ENCODE measurements at places on chromosomes 13 and 19.

- DNase-seq: no peak
Observed at GRCh38 chr13:64553411-64554129, 2676.6 kb downstream of the PCDH9 start.

DNA sequence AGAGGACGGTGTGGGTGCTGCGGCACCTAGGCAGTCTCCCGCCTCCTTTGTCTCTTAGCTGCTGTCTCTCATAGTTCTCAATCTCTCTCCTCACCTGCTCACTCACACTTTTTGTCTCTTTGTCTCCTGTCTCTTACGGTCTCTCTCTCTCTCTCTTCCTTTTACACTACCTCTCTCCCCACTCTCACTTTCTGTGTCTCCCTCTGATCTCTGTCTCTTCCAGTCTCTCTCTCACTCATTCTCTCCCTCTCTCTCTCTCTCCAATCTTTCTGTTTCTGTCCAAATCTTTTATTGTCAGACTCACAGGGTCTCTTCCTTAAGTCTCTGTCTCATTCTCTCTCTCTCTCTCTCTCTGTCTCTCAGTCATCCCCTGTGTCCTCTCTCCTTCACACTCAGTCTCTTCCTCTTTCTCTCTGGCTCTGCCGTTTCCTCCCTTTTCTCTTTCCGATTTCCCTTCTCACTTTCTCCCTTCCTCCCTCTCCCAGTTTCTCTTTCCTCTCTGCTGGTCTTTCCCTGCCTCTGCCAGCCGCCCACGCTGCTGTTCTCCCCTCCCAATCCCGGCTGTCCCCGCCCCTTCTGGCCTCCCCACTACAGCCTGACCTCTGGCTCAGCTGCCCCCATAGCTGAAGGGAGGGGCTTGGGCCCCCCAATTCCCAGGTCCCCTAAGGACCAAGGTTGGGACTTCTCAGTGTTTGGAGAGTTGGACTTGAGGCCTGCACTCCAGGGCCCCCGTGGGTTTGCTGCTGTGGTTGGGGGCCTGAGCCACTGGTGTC, at the start of gene PLEKHA4:
TSS of gene PLEKHA4 (minus strand) at position 504 of the 773 bp plus-strand sequence. CDS start 997 bp downstream, outside the sequence.
- peak; percentile 25 for DNase-seq

DNA sequence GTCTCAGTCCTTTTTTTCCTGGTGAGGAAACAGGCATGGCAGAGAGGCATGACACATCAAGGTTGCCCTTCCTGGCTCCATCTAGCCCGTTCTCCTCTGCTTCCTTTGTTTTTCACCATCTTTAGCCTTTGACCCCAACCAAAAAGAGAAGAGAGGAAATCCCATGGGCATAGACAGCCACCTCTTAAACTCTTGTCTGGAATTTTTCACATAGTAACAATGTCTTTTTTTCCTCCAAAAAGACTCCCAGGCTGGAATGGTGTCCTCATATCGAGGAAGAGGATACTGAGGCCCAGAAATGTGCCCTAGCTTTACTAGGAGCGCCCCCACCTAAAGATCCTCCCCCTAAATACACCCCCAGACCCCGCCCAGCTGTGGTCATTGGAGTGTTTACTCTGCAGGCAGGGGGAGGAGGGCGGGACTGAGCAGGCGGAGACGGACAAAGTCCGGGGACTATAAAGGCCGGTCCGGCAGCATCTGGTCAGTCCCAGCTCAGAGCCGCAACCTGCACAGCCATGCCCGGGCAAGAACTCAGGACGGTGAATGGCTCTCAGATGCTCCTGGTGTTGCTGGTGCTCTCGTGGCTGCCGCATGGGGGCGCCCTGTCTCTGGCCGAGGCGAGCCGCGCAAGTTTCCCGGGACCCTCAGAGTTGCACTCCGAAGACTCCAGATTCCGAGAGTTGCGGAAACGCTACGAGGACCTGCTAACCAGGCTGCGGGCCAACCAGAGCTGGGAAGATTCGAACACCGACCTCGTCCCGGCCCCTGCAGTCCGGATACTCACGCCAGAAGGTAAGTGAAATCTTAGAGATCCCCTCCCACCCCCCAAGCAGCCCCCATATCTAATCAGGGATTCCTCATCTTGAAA, at the start of gene GDF15:
TSS of gene GDF15 (plus strand) at position 484 of the 868 bp plus-strand sequence. CDS start at position 516, 32 bp downstream.
- peak; percentile 86 for DNase-seq

- no peak for DNase-seq
Observed at GRCh38 chr13:103466761-103467160, 400.5 kb upstream of the SLC10A2 start.

GRCh38 chr19:49863935-49864320, 3.4 kb downstream of the PNKP start:
- no peak for DNase-seq

GRCh38 chr13:75256922-75257321, 225.0 kb downstream of the TBC1D4 start:
- DNase-seq: no peak

DNA sequence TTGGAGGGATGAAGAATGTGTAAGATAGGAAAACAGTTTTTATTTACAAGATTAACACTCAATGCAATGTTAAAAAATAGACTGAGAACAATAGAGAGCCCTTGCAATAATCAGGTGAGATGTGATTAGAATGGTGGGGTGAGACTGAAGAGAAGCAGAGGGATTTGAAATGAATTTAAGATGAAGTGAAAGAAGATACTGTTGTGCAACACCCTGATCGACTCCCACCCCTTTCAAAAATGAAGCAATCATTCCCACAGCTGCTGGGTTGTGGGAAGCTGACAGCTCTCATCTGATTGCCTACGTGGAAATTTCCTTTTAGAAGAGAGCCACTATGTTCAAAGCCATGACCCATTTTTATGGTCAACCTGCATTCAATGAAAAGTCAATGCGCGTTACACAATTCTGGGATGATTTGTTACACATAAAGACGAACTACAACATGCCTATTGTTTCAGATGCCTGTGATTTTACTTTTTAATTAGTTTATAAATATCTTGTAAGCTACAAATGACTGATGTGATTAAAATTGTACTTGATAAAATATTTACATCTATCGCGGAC, 1374.8 kb downstream of the PCDH9 start:
- no peak for DNase-seq

DNA sequence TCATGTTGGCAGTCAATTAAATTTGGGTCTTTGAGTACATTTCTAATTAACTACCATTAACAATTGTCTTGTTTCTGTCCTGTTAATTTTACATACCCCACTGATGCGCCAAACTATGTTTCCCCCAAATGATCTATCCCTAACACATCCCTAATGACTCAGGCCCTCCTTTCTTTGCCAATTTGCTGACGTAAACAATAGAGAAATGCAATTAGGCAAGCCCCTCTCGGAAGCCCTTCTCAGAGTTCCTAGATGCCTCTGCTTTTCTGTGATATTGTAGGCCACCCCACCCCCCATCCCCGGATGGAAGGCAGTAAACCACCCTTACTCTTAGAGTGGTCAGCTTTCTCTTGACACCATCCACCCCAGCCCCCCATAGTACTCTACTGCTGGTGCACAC, 74.2 kb downstream of the FLT1 start:
- no peak for DNase-seq

DNA sequence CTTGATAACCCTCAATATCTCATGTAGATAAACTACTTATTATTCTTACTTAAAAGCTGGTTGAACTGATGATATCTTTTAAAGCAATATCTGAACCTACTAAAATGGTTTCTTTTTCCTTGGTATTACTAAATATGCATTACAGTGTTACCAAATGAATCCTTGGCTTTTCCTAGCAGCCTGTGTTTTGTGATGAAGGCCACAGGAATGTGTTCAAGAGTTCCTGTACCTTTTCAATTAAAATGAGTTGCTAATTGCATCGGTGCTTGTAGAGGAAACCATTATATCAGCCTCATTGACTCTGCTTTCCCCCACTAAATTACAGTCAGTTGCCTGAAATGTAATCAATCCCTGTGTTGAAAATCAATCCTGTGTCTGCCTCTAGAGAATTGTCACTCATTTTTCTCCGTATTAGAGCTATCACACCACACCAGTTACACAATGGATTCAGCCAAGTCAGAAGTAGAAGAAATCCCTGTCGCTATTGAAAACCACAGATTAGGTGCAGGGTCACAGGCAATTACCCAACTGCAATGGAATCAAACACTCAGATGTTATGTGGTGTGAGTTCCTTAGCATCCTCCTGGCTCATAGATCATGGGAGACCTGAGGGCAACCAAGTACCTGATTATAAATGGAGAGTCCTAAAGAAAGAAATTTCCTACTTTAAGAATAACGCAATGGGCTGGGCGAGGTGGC, 13.3 kb downstream of the FAM216B start:
- no peak for DNase-seq

DNA sequence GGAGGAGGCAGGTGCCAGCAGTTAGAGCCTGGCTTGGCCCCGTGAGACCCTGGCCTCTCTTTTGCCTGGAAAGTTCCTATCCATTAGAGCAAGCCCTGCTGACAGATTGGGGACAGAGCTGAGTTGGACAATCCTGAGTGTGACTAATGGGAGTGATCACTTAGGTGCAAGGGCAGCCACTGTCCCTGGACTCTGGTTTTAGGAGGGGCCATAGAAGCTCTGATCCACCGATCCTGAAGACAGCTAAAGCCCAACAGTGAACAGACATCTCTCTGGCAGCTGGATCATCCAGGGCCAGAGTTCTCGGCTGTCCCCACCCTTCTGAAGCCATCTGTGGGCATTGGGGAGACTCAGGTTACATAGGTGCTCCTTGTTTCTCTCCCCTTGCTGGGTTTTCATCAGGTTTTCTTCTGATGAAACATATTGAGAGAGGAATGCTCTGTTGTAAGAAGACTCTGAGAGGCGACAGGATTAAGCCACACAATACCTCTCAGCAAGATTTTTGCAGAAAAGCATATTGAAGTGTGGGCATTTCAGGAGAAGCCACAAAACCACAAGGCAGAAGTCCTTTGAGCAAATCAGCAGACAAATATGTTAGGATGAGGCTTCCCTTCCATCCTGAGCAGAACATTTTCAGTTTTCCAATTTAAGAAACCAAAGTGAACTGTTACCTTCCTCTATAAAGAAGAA, 288.0 kb upstream of the MAB21L1 start:
- no peak for DNase-seq

GRCh38 chr13:49494645-49495044, 1.1 kb upstream of the PHF11 start:
- DNase-seq: no peak

- DNase-seq: no peak
Observed at GRCh38 chr13:60201286-60201685, 37.6 kb upstream of the DIAPH3 start.
